RPMI8226 (cell line): ENCODE measurements at places on chromosomes 3 and 15.

DNA sequence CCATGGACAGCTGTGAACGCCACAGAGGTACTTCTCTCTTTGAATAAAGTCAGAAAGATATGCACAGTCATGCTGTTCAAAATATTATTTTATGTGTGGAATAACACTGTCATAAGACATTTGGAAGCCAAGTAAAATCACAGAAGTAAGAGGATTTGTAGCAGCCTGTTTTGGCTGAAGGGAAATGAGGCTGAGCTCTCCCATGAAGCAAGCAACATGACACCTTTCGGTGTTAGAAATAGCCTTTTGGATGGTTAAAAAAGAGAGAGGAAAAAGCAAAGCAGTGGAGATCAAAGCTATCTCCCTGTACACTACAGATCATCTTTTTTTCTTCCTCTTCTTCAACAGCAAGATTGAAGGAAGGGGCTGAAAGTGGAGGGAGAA is 755.3 kb downstream of the ROBO1 start:
- DNase-seq: no peak

DNA sequence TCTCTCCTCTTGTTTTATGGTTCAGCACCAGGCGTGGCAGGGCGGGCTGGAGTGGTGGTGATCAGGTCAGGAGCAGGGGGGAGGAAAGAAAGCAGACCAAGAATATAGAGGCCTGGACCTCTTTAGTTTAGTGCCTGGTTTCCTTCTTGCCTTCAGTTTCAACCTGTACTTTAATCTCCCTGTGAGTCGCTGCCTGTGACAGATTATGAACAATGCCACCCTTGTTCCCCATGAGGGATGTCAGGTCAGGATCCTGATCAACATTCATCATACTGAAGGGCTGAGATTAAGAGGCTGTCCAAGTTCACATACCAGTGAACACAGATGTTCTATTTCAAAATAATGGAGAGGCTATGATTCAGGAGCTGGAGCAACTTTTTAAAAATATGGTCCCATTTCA is 11.4 kb downstream of the ENTPD3 start:
- DNase-seq: no peak

DNA sequence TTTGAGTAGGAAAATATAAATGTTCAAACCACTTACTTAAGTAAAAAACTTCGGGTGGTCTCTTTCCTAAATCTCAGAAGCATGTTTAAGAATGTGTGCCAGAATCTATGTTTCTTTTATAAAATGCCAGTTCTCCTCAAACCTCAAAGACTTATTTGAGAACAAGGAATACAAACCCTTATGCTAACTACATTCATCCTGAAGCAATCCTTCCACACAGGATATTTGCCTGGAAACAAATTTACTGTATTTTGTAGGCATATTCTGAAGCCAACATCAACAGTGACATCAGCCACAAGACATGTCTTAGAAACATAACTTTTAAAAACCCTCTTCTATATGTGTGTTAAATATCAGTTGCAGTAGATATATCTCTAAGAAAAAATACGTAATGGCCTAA is 1077.0 kb downstream of the ROBO1 start:
- DNase-seq: no peak

GRCh38 chr3:190514413-190515153 is 698 bp downstream of the IL1RAP start:
- peak; percentile 40 for DNase-seq

DNA sequence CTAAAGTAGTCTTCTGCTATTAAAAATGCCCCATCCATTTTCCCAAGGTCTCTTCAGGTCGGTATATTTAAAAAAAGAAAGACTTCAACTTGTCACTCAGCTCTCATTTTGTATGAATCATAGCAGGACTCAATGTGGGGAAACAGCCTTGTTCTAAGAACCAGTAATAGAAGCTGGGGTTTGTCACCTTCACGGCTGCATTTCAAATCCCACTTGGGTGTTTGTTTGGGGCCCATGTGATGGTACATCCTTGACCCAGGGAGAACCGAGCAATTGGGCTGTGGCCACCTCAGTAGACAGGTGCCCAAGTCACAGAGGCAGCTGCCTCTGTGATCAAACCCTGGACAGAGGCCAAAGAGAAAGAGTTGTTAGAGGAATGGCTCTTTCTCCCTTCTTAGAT is 70.3 kb upstream of the ARL8B start:
- no peak for DNase-seq

DNA sequence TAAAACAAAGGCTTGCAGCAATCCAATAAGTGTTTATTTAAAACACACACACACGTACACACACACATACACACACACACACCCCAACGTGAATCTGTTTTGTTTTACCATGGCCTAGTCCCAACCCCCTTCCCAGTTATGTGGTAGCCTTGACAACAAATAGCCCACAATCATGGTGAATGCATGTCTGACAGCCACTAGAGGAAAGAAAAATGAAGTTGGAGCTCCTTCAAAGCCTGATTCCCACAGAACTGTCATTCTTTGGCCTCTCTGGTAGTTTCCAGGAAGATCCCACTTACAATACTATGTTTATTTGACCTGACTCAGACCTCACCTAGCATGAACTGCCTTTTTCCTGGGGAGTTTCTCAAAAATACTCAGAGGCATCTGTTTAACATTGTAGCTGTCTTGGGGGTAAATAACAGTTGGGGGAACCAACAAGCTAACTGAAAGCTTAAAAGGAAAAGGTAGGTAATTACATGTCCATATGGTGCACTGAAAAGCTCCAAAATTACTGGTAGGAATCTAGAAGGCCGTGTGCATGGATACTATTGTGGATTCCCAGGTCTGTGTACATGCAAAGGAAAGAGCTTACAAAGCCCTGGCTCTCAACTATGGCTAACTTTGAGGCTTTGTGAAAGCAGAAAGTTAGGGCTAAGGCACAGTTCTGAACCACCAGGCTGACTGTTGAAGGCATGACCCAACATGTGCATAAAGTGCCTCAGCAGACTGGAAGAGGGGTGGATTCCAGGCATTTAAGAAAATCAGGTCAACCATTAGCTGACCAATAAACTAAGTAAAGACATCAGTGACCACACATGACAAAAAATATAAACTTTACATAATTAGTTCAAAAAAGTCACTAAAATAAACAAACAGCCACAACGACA is 65.3 kb downstream of the FAIM start:
- no peak for DNase-seq

- peak; percentile 68 for DNase-seq
Measured at GRCh38 chr15:85280203-85280602, 100.2 kb upstream of the AKAP13 start.

GRCh38 chr3:131393051-131393450 is 11.5 kb downstream of the NUDT16 start:
- DNase-seq: no peak

GRCh38 chr3:45491344-45491743 is 103.0 kb downstream of the LARS2 start:
- DNase-seq: no peak

- no peak for DNase-seq
Measured at GRCh38 chr15:100767001-100767825, 112.4 kb upstream of the ALDH1A3 start.

DNA sequence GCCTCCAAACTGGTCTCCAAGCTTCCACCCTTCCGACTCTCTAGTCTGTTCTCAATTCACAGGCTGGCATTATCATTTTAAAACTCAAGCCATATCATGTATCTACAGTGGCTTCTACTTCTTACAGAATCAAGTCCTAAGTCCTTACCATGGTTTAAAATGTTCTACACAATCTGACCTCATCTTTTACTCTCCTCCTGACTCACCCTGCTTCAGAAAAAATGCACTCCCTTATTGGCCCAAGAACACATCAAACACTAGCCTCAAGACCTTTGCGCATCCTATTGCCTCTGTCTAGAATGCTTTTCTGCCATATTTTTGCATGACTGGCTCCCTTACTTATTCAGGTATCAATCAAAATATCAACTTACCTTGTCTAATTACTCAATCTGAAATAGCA is 11.0 kb downstream of the MRPL3 start:
- DNase-seq: no peak

DNA sequence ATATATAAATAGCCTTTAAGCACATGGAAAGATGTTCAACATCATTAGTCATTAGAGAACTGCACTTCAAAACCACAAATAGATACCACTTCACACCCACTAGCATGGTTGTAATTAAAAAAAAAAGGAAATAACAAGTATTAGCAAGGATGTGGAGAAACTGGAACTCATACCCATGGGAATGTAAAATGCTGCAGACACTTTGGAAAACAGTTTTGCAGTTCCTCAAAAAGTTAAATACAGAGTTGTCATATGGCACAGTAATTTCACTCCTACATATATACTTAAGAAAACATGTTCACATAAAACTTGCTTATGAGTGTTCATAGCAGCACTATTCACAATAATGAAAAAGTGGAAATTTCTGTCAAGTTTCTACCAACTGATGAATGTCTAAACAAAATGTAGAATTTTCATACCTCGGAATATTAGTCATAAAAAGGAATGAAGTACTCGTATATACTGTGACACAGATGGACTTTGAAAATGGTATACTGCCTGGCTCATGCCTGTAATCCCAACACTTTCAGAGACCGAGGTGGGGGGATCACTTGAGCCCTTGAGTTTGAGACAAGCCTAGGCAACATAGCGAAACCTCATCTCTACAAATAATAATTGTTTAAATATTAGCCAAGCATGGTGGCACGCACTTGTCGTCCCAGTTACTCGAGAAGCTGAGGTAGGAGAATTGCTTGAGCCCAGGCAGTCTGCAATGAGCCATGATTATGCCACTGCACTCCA is 28.1 kb downstream of the BCL2A1 start:
- DNase-seq: no peak

DNA sequence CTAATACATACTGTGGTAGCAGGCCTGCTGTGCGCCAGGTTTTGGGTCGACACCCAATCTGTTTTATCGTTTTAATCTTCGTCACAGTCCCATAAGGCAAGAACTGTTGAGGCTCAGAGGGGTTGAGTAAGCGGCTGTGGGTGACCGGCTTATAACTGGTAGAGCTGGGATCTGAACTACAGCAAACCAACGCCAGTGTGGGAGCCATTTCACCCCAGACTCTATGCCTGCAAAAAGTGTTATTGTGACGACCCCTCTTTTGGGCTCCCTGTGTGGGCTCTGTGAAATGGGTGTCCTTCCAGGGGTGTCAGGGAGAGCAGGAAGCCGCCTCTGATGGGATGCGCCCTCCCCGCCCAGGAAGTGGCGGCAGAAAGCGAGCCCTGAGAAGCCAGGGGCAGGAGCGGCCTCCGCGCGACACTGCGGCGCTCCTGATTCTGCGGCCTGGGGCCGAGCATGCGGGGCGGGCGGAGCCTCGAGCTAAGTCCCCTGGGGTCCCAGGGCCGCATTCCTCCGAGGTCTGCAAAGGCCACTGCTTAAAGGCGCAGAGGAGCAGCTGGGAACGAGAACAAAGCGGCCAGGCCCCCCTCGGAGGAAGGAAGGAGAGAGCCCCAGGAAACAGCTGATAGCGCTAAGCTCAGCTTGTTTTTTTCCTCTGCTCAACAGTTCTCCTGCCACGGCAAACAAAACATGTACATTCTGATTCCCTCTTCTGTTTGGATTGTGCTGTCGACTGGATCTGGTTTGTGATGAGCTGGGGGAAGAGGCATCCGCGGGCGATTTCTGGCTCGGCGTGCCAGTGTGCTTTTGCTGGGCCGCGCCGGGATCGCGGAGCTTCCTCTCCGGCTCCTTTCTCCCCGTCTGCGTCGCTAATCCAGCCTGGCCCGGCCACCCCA is 33.9 kb downstream of the GRK7 start:
- DNase-seq: no peak

DNA sequence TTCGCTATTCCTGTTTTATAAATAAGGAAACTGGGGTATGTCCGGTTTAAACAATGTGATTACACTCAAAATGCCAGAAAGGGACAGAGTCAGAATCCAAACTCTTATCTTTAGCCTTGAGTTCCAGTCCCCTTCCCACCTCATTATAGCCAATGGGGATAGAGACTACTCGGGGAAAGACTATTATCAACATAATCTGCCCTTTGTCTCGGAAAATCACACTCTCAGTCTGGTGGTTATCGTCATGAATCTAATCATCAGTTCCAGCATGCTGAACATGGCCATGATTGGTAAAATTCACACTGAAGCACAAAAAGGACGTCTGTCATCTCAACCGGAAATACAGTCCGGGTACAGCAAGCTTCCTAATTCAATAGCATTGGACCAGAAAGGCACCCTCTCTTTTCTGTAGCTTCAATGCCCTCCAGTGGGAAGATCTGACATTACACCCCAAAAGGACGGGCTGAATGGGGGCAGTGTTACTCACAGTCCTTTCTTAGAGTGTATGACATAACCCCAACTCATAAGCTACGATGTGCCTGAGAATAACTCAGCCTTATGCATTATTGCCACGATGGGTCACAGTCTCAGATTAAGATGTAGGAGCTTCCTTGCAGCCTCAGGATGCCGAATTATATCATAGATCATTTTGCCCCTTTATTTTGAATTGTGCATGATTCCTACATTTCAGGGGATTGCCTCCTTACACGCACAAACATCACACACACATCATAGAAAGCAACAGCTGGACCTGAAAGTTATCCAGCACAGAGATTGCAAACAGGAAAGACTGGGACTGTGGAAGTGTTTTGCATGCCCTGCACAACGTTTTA is 390.4 kb upstream of the LMCD1 start:
- peak; percentile 64 for DNase-seq

DNA sequence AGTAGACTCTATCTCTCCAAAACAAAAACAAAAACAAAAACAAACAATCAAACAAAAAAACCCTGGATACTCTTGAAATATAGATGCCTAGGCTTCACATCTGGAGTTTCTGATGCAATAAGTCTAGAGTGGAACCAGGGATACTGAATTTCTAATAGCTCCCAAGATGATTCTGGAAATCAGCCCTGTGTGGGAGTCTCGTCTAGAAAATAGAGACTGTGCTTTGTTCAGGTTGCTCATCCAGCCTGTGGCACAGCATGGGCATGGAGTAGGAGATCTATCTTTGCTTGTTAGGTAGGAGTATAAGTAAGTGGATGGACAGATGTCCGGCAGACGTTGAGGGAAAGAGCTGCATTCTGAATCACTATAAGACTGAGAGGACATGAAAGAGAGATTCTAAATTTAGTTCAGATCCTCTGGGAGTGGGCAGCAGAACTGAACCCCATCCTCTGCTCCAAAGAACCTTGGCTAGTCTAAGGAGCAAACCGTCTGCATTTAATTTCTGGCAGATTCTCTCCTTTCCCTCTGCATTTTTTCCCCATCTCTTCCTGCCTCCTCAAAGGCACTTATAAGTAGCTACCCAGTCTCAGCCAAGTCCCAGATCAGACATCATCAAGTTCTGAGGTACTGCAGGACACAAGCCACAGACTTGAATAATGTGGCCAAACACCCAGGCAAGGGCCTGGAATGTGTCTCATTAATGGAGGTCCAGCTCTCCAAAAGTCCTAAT is 92.6 kb upstream of the STRIT1 start:
- no peak for DNase-seq
